ENCODE measurements at places on chromosomes 7 and 10.
A peak's percentile ranks its signal among the peaks of the same experiment; 100 is the strongest.

DNA sequence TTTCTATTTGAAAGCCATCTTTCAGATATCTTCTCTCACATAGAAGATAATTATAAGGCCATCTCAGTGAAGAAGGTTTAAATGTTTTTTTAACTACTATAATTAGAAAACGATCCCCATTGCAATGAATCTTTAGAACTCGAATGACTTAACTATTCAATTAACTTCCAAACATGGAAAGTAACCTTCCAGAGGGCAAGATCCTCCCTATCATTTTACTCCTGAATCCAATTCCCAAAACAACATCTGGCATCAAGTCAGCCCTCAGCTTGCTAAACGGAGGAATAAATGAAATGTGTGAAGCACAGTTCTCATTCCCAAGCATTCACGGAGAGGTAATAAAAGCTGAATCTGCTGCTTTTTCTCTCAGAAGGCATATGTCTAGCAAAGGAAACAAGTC lies 293.4 kb downstream of the PLXDC2 start:
- DNase-seq, result no peak

- no peak for DNase-seq
Observed at GRCh38 chr10:93903051-93903450, 9.3 kb downstream of the SLC35G1 start.

GRCh38 chr7:17854261-17855047 lies 85.8 kb downstream of the SNX13 start:
- peak; percentile 1 for DNase-seq

DNA sequence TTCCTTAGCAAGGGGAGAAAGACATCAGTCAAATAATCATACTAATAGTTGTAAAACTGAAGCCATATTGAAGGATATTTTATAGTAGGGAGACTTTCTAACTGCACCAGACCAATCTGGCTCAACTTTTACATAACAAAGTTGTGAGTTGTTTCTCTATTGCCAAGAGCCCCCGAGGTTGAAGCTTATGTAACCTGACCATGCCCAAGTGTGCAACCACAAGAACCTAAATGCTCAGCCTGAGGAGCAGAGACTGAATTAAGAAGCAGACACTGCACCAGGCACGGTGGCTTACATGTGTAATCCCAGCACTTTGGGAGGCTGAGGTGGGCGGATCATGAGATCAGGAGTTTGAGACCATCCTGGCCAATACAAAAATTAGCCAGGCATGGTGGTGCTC lies 77.3 kb upstream of the ARMC3 start:
- no peak for DNase-seq

DNA sequence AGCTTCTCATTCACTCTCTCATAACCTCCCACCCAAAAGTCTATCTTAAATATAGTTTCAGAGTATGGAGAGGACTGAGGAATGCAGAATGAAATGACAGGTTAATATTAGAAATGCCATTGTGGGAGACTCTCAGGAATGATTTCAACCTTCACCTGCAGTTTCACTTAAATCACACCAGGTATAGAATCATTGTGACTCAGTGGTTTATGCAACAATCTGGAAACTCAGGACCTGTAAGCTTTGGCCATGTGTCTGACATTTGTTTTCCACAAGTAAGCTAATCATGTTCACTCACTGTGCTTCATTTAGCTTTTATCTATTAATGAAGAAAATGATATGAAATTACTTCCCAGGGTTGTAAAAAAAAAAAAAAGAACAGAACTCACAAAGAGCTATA lies 8.7 kb upstream of the PTPN12 start:
- DNase-seq, result no peak

DNA sequence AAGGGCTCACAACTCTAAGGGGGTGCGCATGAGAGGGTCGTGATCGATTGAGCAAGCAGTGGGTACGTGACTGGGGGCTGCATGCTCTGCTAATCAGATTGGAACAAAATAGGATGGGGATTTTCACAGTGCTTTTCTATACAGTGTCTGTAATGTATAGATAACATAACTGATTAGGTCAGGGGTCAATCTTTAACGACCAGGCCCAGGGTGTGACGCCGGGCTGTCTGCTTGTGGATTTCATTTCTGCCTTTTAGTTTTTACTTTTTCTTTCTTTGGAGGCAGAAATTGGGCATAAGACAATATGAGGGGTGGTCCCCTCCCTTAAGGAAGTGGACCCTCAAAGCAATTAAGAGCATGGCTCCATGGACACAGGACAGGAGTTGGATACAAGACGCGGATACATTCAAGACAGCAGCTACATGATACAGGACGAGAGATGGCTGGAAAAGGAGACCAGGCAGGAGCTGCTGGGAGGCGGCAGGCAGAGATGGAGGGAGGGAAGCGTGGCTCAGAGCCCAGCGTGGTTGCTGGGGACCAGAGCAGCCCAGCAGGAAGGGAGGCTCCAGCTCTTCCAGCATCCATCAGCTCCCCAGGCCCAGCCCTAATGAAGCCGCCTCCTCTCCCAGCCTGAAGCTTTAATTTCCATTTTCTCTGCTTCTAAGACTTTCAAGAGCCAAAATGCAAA lies 31.6 kb downstream of the GSDME start:
- no peak for DNase-seq

DNA sequence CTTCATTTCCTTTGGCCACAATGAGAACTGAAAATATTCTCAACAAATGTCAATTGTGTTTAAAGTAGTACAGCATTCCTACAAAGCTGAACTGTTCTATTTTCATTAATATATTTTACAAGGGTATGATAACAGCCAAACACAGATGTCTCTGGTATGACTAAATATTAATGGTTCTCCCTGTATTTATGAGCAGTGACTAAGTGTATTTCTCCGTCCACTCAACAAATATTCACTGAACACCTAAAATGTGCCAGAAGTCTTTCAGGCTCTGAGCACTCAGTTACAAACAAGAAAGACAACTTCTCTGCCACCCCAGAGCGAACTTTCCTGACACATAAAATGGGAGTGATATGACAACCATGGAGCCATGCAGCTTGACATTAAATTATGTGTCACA lies 135.6 kb downstream of the VPS41 start:
- DNase-seq, result no peak

DNA sequence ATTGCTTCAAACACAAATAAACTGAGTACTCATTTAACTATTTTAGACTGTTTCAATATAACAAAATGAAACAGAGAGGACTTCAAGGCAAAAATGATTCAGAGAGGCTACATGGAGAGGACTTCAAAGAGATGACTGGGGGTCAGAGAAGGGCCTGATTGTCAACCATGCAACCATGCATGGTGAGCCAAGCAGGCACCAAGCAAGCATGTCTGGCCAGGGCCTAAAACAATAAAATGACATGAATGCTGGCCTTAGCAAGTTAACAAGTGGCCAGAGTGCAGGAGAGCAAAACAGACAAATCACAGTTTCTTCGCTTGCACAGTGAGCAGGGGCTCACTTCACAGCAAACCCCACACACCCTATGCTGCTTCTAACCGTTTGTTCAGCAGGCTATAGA lies 356.5 kb upstream of the MTPN start:
- DNase-seq, result no peak

- no peak for DNase-seq
Observed at GRCh38 chr7:104652434-104652833, 324.0 kb downstream of the LHFPL3 start.

GRCh38 chr10:112949875-112950507 lies at the start of gene TCF7L2:
TCF7L2 (plus strand) TSS chr10:112950247; CDS start chr10:112950757, 510 bp downstream.
- DNase-seq, result peak; percentile 85

GRCh38 chr7:96589038-96589437 lies 120.6 kb downstream of the SEM1 start:
- no peak for DNase-seq

DNA sequence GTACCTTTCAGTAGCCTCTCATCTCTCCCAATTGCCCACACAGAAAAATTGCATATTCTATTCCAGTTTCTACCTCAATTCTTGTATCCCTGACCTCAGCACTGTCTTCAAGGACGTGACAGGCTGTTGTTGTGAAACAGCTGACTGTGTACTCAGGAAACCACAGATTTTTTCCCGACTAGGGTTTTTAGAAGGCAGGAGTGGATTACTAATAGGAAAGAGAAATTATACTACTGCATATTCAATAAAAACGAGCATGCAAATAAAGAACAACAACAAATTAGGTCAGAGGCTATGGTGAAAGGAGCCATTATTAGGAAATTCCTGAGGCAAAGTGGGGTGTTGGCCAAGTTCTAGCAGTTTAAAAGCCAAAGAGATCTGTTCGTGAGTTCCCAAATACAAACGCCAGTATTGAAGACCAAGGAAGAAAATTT lies 93.4 kb downstream of the DOCK4 start:
- DNase-seq, result peak; percentile 25

DNA sequence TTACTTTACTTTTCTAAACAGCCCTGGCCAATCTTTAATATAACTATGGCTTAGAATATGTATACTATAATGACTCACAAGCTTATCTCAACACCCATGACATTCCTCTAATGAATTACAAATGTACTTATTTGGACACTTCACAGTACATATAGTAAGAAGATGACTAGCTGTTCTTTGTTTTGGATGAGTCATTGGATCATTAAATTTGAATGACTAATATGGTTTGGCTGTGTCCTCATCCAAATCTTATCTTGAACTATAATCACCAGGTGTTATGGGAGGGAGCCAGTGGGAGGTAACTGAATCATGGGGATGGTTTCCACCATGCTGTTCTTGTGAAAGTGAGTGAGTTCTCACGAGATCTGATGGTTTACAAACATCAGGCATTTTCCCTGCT lies 807.5 kb upstream of the SORCS1 start:
- no peak for DNase-seq

- DNase-seq, result no peak
Observed at GRCh38 chr10:101687071-101687658, 7.8 kb downstream of the FBXW4 start.

DNA sequence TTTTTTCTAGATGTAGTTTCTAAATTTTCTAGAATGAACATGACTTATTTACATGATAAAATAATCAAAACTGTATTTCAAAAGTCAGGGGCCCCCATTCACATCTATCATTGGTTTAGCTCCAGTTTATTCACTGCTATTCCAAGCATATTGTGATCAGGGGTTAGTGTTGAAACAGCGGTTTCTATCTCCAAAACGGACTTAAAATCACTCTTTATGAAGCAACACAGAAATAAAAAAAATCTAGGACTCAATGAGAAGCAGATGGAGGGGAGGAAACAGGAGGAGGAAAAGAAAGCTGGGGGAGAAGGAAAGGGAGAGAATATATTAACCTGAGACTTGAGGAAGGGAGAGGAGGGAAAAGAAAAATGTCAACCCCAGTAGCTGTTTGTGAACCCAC lies 14.8 kb upstream of the CH25H start:
- DNase-seq, result no peak

DNA sequence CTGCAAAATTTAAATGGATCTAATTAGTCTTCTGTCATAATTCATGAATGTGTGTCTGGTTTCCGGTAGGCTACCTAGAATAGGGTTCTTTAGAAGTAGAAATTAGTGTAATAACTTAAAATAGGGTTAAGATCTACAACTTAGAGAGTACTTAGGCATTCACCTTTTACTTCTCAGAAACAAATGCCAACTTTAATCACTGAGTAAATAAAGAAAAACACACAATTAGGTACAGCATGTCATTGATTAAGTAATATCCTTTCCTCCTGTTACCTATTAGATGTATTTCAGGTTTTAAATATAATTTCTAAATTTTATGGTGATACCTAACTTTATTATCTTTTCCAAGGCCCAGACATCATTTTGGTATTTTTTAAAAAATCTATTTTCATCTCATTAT lies 9.3 kb downstream of the ANKRD7 start:
- DNase-seq, result no peak

DNA sequence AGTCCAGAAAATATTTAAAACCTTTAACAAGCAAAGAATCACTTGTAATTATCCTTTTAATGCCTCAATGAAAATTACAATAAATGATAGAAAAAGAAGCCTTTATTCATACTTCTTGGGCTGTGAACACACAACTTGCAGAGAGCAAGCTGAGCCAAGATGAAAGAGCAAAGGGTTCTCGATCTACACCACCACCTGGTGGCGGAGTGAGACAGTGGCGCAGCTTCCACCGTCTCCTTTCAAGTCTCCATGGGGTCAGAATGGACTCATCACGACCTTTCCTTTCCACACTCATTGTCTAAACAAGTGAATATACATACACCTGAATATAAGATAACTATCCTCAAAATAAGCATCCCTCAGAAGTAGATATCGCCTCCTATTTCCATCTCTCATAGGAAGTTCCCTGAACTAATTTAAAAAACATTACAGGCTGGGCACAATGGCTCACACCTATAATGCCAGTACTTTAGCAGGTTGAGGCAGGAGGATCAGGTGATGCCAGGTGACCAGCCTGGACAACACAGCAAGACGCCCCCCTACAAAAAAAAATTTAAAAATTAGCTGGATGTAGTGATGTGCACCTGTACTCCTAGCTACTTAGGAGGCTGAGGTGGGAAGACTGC lies 40.7 kb downstream of the ATE1 start:
- peak; percentile 47 for DNase-seq

GRCh38 chr7:101094376-101094775 lies 9.1 kb downstream of the TRIM56 start:
- DNase-seq, result no peak

- no peak for DNase-seq
Observed at GRCh38 chr7:69374044-69374425, 224.2 kb upstream of the AUTS2 start.

DNA sequence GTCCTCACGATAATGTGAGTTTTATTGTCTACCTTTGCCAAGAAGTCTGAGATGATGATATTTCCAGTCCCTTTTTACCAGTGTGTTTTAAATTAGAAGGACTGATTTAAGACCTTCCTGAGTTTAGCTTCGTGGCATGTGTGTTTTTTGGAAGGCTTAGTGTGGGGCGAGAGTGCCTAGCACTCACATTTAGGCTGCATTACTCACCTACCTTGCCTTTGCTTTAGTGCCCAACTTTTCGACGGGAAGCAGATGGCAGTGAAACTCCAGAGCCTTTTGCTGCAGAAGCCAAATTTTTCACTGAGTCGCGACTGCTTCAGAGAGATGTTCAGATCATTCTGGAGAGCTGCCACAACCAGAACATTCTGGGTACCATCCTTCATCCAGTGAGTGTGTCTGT lies 50.9 kb downstream of the SND1 start:
- DNase-seq, result no peak

- no peak for DNase-seq
Observed at GRCh38 chr10:35417795-35418194, 81.5 kb downstream of the CCNY start.

- DNase-seq, result no peak
Observed at GRCh38 chr7:149723795-149724495, 49.4 kb downstream of the ZNF467 start.

DNA sequence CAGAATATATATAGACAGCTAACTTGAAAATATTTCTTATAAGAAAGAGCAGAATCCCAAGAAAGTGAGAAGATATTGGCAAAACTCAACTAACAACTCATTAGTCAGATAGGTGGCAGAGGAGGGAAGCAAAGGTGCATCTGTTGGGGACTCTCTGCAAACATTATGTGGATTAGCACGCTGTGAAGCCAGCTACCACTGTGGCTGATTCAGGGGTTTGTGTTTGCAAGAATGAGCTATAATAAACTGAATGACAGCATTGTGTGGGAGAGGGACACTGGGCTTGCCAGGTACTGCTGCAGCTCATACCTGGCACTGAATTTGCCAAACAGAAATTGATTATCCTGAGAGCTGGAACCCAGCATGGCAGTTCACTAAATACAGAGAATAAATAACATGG lies 170.3 kb upstream of the MINDY3 start:
- DNase-seq, result no peak

Data from hepatic stellate cell (primary cell).